ENCODE measurements at places on chromosomes 7 and 10.

DNA sequence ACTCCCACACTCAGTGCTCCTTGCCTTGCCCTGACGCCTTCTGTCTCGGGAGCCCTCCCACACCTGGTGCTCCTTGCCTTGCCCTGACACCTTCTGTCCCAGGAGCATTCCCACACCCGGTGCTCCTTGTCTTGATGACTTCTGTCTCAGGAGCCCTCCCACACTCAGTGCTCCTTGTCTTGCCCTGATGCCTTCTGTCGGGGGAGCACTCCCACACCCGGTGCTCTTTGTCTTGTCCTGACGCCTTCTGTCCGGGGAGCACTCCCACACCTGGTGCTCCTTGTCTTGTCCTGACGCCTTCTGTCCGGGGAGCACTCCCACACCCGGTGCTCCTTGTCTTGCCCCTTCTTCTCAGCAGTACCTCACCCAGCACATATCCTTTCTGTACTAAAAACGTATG lies 207.2 kb upstream of the ADARB2 start:
- no peak for DNase-seq

GRCh38 chr10:114392112-114392835 lies 12.0 kb downstream of the AFAP1L2 start:
- DNase-seq: no peak

- no peak for DNase-seq
These were observed 5.7 kb downstream of the ELN start for GRCh38 chr7:74033372-74034311.

- DNase-seq: no peak
These were observed 412.9 kb upstream of the NFE2L3 start for GRCh38 chr7:25739143-25739542.

DNA sequence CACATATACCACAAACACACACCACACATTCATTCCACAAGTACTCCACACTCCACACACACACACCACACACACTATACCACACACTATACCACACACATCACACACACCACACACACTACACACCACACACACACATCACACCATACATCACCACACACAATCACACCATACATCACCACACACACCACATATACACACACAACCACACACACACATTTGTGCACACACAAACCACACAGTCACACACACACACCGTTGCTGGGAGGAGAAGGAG lies 112.8 kb downstream of the PTPN20 start:
- DNase-seq: no peak

DNA sequence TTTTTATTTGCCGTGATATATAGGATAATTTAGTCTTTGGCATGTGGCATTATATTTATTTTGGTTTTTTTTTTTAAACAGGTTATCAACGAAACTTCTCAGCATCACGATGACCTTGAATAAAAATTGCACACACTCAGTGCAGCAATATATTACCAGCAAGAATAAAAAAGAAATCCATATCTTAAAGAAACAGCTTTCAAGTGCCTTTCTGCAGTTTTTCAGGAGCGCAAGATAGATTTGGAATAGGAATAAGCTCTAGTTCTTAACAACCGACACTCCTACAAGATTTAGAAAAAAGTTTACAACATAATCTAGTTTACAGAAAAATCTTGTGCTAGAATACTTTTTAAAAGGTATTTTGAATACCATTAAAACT lies 9.1 kb downstream of the VIM start:
- DNase-seq: no peak

GRCh38 chr7:155455776-155456737 lies 1.9 kb upstream of the EN2 start:
- DNase-seq: no peak

DNA sequence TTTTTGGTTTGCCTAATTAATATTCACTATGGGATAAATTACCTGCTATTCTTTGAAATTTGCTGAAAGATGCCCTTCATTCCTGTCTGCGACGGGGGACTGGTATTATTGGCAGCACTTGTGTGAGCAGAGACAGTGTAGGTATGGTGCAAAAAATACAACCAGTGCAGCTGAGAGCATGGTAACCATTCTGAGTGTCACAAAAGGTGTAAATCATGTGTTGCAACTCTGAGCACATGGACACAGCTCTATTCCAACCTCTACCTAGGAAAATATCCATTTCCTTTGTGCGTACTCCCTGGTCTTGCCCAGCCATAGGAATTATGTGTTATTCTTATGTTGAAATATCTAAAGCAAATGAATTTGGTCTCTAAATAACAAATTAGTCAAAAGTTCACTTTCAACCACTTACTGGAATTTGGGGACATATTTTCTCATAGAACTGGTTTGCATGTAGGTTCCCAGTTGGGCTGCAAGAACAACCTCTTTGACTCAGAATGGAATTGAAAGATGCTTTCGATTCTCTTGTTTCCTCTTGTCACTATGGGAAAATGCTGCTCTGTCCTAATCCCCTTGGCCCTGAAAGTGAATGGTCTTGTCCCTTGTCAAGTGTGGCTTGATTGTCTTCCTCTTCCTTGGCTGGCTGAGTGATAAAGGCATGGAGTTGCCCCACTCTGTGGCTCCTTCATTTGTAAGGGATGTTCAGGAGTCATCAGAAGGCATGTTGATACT lies 57.0 kb downstream of the CELF2 start:
- no peak for DNase-seq

GRCh38 chr7:43108255-43109011 lies 4.0 kb upstream of the HECW1 start:
- no peak for DNase-seq

- DNase-seq: no peak
These were observed 8.4 kb downstream of the ETV1 start for GRCh38 chr7:13981070-13981469.

DNA sequence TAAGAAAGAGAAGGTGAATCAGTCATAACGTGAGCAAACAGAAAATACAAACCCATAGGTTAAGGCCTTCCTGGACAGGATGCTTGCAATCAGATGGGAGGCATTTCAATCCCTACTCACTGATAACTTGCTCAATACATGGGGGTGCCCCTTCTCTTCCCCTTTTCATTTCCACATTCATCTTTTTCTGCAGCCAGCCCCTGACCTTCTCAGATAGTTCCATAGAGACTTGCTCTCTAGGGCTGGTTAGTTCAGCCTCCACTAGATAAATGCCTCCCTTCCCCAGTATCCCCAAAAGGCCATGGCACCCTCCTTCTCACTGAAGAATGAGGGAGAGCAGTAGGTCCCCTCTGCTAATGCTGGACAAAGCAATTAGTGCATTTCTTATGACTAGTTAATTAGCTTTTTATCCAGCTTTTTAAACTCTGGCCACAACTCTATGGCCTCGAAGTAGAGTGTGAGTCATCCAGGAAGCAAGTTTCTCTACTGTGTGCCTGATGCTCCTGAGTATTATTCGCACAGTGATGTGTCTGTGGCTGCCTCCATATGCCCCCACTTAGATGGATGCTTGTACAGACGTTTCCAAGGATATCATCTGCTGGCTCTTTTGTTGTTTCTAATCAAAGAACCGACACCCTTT lies 12.7 kb downstream of the CHN2 start:
- DNase-seq: no peak

- no peak for DNase-seq
These were observed 55.7 kb downstream of the ADK start for GRCh38 chr10:74206746-74207145.

DNA sequence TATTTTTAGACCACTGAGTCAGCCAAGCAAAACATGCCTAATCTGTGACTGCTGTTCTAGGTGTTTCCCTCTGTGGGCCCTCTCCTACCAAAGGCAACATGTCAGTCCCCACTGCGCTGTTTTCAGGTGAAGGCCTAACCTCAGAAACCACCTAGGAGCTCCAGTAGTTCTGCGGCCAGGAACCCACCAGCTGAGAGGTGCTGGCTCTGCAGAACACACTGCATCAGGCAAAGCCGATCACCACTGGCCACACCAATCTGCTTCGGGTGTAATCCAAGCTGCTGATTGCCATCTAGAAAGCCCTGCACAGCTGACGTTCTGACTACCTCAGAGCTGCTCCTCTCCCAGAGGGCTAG lies 14.9 kb downstream of the CAMK2G start:
- DNase-seq: no peak

- no peak for DNase-seq
These were observed 77.2 kb upstream of the PALS2 start for GRCh38 chr7:24496036-24496435.

DNA sequence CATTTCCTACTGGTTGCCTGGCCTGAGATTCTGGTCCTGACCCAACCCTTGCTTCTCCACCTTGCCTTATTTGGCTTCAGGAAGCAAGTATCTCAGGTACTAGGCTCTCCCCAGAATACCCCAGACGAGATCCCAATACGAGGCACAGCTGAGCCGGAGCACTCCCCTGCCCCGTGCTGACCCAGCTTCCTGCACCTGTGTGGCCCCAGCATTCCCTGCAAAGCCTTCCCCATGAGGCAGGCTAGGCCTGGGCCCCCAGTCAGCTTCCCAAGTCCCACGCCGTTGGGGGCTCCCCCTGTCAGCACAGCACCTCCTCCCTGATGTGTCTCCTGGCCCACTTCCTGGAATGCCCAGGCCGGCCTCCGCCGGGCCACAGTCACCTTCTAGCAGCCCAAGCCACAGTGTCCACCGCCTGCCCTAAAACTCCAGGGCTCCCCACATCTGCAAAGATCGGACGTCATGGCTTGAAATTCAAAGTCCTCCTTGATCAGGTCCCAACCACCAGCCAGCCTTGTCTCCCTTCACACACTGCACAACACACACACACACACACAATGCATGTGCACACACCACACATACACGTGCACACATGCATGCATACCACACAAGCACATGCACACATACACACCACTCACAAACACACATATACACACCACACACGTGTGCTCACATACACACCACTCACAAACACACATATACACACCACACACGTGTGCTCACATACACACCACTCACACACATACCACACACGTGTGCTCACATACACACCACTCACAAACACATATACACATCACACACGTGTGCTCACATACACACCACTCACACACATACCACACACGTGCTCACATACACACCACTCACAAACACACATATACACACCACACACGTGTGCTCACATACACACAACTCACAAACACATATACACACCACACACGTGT lies 78.9 kb upstream of the FOXK1 start:
- DNase-seq: no peak

- DNase-seq: no peak
These were observed 50.9 kb upstream of the PAPSS2 start for GRCh38 chr10:87608756-87609155.

DNA sequence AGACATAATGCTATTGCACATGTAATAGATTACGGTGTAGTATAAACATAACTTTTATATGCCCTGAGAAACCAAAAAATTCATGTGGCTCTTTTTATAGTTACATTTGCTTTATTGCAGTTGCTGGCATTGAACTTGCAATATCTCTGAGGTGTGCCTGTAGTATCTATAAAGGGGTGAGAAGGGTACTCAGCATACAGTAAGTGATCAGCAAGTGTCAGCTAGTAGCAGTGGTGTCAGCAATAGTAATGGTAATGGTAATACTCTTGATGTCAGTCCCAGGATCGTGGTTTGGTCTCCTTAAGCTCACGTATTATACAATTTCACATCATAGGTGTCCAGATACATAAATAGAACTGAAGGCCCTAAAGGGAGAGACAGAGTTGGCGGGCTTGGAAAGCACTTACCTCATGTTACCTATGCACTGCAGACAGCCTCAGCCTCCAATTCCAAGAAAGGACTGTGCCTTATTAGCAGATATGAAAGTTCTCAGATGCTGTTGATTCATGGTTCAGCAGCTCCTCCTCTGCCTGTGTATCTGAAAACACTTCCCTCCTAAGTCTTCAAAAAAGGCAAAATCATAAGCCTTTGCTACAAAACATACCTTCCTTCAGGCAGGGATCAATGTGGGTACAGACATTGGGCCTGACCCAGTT lies 6.6 kb upstream of the GIMAP7 start:
- no peak for DNase-seq

DNA sequence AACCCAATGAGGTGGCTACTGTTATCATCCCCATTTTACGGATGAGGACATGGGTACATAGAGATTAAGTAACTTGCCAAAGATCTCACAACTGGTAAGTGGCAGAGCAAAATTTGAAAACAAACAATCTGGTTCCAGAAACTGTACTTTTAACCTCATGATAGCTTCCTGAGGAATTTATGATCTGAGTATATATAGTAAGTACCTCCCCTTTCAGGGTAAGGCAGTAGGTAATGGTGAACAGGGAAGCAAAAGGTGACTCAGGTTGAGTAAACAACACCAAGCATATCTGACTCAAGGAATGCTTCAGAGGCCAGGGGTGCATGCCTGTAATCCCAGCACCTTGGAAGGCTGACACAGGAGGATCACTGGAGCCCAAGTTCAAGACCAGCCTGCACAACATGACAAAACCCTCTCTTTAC lies 21.1 kb downstream of the KLLN start:
- DNase-seq: no peak

DNA sequence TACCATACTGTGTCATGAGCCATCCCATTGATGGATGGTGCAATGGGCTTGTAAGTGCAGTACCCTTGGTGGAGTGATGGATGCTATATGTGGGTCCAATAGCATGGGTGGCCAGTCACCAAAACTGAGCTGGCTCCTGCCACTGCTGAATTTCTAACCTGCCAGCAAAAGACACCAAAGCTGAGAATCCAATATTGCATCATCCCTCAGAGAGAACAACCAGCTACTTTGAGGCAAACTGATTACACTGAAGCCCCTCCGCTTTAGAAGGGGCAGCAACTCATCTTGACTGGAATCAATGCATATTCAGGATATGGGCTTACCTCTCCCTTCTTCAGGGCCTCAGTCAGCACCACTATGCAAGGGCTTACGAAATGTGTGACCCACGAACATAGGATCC lies 211.6 kb downstream of the DGKI start:
- no peak for DNase-seq

- no peak for DNase-seq
These were observed 142.0 kb downstream of the NRBF2 start for GRCh38 chr10:63275094-63275493.

DNA sequence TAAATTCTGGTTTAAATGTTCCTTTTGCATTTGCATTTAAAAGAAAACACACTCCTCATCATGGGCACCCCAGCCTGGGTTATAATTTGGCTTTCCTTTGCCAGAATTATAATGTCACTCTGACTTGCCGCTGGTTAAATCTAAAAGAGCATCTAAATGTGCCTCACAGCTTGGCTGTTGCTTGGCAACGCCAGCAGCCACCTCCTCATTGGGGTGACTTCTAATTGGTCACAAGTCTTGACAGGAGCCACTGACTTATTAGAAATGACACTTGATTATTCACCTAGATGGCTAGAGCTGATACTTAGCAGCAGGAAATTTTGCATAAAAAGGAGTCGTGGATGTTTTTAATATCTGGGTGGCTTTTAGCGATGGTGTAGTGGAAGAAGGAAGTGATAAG lies 114.3 kb downstream of the TBXAS1 start:
- no peak for DNase-seq

Data from activated gamma-delta T cell (primary cell).